ENCODE measurements at places on chromosomes 5 and 9.

- no peak for DNase-seq
Measured at GRCh38 chr9:123893115-123893514, 36.8 kb downstream of the DENND1A start.

- DNase-seq: no peak
Measured at GRCh38 chr5:1672396-1672795, 127.2 kb downstream of the MRPL36 start.

- no peak for DNase-seq
Measured at GRCh38 chr5:14295610-14296009, 152.5 kb downstream of the TRIO start.

DNA sequence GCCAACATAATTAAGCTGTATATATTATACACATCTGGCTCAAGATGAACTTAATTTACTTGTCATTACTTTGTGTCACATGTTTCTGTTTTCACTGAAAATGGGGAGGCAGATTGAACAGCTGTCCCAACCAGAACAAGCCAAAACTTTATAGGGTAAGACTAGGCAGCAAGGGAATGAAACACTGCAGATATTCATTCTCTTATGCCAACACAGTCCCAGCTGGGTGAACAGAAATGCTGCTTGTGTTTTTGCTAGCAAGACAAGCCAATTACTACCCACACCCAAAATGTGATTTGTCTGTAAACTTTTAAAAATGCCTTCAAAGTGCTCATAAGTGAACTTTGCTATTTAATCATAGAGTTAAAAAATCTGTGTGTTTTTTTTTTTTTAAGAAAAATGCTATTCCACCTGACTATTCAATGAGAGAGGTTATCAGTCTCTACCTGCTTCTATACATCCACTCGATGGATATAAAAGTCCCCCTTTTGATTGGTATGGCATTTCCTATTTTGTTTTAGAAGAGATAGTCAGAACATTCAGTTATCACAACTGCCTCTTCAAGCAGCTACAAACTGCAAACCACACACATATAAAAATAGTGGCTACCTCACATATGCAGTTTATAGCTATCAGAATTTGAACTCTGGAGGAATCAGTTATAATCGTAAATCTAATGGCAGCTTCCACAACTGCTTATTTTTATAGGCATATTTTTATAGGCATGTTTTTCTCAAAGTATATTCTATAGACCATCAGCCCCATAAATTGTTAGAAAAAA lies 91.9 kb upstream of the PPP1R2B start:
- no peak for DNase-seq

GRCh38 chr5:132256783-132257130 lies 739 bp upstream of the PDLIM4 start:
- no peak for DNase-seq

DNA sequence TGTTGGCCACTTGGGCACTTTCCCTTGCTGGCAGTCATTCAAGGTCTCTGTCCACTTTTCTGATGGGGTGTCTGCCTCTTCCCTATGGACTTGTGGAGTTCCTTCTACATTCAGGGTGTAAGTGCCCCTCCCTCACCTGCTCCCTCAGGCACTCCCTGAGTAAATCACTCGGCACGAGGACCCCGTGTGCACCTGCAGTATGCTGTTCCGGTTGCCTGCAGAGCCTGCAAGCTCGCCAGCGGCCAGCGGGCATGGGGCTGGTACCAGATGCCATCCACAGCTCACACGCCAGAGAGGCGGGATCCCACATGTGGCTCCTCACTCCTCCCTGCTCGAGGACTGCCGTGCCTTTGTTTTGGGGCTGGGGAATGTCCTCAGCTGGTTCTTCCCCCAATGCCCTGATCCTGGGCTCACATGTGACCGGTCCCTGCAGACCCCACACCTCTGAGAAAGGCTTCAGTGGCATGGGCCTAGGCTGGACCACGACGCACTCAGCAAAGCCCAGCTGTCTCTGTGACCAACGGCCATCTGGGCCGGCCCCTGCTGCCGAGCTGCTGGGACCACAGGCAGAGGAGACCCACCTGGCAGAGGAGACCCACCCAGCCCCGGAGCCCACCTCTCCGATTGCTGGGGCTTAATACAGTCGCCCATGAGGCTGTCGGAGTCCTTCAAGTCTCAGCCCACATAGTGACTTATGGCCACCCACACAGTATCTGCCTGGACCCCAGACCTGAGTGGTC lies 46.1 kb upstream of the CLPTM1L start:
- no peak for DNase-seq

- no peak for DNase-seq
Measured at GRCh38 chr9:84694248-84694647, 24.7 kb downstream of the NTRK2 start.

DNA sequence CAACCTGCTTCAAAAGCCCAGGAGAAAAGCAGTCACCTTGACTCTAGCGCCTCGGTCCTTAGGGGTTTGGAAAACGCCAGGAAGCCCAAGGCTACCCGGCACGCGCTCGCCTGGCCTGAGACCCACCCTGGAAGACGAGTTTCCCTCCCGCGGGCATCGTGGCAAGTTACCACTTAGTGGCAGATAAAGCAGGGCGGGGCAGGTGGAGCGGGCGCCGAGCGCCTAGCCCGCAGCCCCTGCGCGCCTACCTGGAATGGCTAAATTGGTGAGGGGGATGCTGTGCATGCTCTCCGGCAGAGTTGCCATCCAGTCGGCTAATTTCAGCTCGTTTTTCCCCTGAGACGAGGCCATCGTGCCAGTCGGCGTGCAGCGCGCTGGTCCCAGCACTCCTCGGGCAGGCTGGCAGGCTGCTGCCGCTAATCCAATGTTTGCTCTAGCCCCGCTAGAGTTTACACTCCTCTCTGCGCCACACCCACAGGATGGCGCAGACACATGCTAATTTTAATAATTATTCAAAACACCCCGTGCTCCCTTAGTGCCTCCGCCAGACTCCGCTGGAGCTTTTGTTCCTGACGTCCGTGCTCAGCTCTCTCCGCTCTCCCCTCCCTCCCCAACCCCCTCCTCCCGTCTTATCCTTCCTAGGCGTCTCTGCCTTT lies at the start of gene PLCXD3:
PLCXD3 (minus strand) TSS at position 426 of the 656 bp plus-strand sequence; CDS start at position 351, 75 bp downstream.
- DNase-seq: no peak

GRCh38 chr5:15004506-15004905 lies 132.9 kb upstream of the ANKH start:
- no peak for DNase-seq

DNA sequence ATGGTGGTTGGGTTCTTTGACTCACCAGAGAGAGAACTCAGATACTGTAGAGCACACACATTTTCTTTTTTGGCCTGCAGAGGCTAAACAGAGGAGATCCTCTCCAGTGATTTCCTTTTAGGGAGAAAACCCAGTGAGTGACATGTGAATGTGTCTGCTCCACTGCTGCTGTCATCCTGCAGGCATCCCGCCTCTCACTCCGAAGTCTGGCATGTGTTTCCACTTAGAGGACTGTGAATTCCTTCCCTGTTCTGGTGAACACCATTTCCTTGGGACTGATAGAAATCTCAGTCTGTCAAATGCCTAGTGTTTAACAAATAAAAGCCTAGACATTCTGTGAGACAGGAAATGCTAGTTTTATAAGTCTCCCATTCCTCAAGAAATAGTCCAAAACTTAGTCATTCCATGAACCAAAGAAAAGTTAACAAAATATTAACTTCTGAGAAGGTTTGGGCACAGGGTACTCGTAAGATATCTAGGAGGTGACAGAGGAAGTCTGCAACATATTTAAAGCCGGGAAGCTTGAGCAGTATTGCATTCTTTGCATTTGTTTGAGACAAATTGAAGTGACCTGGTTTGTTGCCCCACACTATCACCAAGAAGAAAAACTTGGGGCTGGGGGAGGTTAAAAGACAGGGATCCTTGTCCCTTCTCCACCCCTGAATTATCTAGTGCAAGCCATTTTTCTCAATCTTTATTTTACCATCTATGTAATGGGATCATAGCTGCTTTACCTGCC lies 74.9 kb upstream of the NIPAL4 start:
- peak; percentile 96 for DNase-seq

- no peak for DNase-seq
Measured at GRCh38 chr9:16591092-16591491, 279.4 kb downstream of the BNC2 start.

DNA sequence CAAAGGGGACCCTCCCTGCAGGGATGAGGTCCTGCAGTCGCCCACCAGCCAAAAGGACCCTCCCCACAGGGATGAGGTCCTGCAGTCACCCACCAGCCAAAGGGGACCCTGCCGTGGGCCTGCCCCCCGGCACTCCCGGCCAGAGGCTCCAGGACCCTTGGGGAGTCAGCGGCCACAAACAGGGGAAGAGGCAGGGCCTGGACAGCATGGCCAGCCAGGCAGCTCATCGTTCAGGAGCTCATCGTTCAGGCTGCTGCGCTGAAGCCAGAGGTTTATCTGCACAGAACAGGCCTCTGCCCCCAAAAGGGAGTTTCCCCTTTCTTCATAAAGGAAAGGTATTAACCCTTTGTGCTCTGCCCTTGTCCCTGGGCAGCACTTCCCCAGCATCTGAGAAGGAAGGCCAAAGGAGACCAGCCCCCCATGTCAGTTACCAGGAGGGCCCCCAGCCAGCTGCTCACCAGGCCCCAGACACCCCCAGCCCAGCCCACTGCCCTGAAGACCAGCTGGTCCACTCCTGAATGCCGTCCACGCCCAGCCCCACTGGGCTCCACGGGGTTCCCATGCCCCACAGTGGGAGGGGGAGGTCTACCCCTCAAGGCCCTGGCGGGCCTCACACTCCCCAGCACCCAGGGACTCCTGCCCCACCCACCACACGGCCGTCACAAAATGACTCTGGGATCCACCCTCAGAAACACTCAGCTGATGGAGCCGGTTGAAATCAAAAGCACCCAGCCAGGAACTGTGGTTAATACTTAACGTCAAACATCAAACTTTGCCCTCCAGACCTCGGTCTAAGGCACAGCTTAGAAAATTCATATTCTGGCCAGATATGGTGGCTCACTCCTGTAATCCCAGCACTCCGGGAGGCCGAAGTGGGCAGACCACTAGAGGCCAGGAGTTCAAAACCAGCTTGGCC lies 6.3 kb downstream of the SLC12A7 start:
- no peak for DNase-seq

DNA sequence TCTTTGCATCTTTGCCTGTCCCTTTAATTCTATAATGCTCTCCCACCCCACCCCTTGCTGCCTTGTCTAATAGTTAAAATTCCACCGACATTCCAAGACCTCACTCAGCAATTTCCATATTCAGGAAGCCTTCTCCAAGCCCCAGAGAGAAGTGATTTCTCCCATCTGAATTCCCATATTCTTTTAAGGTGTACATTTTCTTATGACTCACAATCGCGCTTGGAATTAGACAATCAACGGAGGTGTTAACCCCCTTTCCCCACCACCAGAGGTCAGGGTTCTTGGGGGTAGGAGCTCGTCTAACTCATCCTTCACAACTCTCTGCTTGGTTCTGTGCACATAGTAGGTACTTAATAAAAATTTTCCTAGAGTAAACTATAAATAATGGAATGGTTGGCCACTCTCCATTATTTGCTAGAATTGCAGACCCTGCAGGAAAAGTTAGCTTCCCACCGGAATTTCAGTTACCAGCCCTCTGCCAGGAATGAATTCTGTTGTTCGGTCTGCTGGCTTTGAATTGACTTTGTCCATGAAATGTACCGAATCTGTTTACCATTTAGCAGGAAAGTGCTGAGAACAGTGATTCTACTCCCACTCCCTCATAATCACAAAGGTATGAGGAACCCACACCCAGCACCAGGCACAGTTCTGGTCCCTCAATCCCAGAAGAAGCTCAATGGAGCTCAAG lies 5.0 kb downstream of the KCNIP1 start:
- DNase-seq: no peak

GRCh38 chr5:108311682-108312081 lies 70.2 kb downstream of the FBXL17 start:
- DNase-seq: no peak

GRCh38 chr5:172245046-172245445 lies 38.5 kb downstream of the UBTD2 start:
- no peak for DNase-seq

DNA sequence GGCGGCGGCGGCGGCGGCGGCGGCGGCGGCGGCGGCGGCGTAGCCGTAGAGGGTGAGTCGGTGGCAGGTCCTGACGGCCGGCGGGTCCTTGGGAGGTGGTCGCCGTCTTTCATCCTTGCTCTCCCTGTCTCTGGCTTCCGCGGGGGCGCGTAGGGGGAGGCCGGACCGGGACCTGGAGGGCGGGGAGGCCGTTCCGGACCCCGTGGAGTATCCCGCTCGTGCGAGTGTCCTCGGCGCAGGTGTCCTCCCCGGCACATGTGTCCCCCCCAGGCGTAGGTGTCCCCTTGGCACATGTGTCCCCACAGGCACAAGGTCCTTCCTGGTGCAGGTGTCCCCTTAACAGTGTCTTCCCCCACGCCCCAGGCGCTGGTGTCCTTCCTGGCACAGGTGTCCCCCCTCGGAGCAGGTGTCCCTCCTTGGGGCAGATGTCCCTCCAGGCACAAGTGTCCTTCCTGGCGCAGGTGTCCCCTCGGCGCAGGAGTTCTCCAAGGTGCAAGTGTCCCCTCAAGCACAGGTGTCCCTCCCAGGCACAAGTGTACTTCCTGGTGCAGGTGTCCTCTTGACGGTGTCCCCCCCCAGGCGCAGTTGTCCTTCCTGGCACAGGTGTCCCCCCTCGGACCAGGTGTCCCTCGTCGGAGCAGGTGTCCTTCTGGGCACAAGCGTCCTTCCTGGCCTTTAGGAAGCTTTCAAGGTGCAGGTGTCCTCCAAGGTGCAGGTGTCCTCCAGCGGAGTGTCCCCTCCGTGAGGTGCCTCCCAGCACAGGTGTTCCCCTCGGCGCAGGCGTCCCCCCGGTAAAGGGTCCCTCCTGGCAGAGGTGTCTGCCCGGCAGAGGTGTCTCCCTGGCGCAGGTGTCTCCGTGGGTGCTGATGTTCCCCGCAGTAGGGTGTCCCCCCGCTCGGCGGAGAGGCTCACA lies 519 bp downstream of the EXOC3 start:
- DNase-seq: no peak

GRCh38 chr9:129776566-129776937 lies 23.7 kb upstream of the PTGES start:
- no peak for DNase-seq

GRCh38 chr5:83741571-83741970 lies 20.9 kb upstream of the HAPLN1 start:
- DNase-seq: no peak

DNA sequence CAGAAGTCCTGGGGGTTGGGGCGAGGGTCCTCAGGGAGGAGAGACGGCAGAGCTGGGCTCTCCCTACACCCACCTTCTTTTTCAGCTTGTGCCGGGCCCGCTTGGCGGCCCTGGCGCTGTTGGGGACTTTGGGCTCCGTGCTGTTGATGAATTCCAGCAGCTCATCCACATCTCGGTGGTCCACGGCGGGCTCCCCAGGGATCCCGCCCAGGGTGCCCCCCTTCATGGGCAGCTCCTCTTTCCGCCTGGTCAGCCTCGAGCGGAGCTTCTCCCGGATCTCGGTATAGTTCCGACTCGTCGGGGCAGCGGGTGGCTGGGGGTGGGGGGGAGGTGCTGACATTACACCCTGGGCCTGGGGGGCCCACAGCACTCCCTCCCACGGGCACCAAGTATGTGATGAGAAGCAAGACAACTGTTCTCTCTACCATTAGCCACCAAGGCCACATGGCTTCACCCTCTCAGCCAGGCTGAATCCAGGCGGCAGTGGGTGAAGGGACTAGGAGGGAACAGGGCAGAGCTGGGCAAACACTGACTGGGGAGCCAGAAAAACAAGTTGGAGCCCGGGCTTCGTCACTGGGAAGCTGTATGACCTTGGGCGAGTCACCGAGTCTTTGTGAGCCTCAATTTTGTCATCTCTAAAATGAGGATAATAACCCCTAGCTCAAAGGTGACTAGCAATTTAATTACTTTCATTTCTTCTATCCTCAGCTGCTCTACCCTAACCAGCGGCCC lies 14.6 kb upstream of the DDX41 start:
- no peak for DNase-seq
